ENCODE measurements at places on chromosomes 3 and 15. TPM values are rescaled to one million over a fixed set of nuclear protein-coding genes. Genes with fewer than 3 reads are reported as not detected.

Gene IQCF5
- total RNA-seq = not detected

Gene GRK7
- 0.12 TPM for total RNA-seq

Gene ZNF501
- total RNA-seq = 1.9 TPM

Gene MBD4
- 29.3 TPM for total RNA-seq

Gene CFAP92
- 1.1 TPM for total RNA-seq

Gene CATSPER2
- 2.0 TPM for total RNA-seq

Gene MORC1
- not detected for total RNA-seq

Gene STT3B
- total RNA-seq = 74.4 TPM

Gene GABRR3
- total RNA-seq = not detected

Gene TMEM87A
- 47.3 TPM for total RNA-seq

Gene ZNF280D
- 39.6 TPM for total RNA-seq

Gene TMC3
- total RNA-seq = not detected

Gene CASR
- total RNA-seq = not detected

Gene GOLGA8G
- not detected for total RNA-seq

Gene SKIL
- 53.0 TPM for total RNA-seq
